ENCODE measurements at places on chromosomes 6 and 20.

GRCh38 chr6:13433709-13434121 lies 53.7 kb downstream of the GFOD1 start:
- DNase-seq, result no peak

- DNase-seq, result no peak
Measured at GRCh38 chr6:34037151-34037550, 108.7 kb downstream of the GRM4 start.

DNA sequence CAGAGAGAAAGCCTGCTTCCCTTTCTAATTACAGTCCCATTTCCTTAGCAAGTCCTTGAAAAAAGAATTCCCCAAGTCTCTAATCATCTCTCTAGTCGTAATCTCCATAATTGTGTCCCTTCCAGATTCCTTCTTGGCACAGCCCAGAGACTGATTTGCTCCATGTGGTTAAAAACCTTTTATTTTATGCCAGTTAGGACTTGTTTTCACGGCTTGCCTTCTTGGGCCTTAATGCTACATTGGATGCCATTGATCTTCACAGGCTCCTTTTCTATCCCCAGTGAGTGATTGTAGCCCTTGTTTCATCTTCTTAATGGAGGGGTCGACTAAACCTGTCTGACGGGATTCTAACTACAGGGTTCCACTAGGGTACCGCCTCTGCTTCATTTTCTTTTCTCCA lies 650.6 kb upstream of the ARID1B start:
- no peak for DNase-seq

GRCh38 chr6:170317076-170317475 lies 10.5 kb downstream of the FAM120B start:
- no peak for DNase-seq

DNA sequence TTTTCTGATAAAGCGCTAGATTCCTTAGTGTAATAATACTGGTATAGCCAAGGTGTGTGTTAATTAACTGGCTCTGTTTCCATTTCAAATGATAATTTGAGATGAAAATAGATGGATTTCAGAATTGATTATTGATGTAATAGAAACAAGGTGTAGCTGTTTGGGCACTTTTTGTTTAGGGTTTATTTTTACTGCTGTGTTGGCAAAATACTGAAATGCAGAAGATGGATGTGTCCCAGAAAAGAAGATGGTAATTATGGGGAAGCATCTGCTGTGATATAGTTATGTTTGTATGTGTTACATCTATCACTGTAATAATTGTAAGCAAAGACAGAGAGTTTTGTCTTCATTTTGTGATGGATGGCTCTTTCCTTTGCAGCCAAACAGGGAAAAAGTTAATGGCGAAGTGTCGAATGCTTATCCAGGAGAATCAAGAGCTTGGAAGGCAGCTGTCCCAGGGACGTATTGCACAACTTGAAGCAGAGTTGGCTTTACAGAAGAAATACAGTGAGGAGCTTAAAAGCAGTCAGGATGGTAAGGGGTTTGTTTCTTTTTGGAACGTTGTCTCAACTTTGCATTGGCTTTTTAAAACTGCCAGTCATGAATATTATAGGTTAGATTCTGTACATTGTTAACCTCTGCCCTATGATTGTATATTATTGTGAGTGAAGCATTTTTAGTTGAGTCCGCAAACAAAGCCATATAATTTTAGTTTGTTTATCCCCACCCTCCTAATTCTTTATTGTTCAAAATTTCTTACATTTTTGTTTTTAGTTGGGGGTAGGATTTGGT lies 8.6 kb upstream of the ACAT2 start:
- no peak for DNase-seq

- DNase-seq, result no peak
Measured at GRCh38 chr6:63677282-63677681, 41.7 kb downstream of the PHF3 start.
